ENCODE measurements at places on chromosomes 7 and 10. TPM values are rescaled to one million over a fixed set of nuclear protein-coding genes. Genes with fewer than 3 reads are reported as not detected.

TSPAN12 gene
- not detected for total RNA-seq

ITGA8 gene
- not detected for total RNA-seq

EGR2 gene
- 2.2 TPM for total RNA-seq

DNA sequence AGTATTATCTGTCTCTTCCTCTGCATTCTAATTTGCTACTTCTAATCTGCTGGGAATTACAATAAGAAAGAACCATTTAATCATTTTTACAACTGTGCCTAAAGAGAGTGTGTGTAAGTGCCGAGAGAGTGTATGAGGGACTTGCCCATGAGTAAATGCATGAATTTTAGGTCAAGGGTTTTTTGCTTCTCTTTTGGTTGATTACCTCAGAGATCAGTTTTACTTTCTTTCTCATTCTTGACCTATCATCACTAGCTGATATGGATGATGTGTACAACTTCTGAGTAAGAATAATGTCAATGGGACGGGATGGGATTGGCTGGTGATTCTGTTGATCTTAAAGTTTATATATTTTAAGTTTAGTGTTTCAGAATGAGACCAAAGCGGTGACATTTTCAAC lies 47.8 kb downstream of the IKZF1 start:
- DNase-seq: no peak

DNA sequence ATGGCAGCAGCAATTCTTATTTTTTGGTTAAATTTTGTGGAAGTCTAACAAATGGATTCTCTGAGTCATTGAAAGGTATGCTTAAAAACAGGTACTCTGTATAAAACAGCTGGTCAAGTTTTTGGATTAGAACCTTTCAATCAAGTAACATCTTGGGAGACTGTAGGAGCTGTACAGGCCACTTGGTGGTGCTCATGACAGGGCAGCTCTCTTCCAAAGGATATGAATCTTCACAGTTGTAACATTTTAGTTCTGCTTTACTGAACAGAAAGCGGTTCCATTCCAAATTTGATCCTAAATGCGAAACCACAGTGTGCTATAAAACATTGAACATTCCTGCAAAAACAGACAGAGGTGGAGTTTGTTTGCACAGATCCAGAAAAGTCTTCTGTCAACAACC lies 44.5 kb upstream of the AGR3 start:
- no peak for DNase-seq
